ENCODE measurements at places on chromosomes 13 and 19.

GRCh38 chr19:810883-811489 is 10.8 kb downstream of the PLPPR3 start:
- no peak for DNase-seq
- no peak overlapping the region for H3K4me3 ChIP-seq
- no peak overlapping the region for H3K27ac ChIP-seq
- H3K4me1 ChIP-seq, result no peaks in the 10 kb centered on the region
- peaks cover 46% of the 10 kb centered on the region for H3K36me3 ChIP-seq

DNA sequence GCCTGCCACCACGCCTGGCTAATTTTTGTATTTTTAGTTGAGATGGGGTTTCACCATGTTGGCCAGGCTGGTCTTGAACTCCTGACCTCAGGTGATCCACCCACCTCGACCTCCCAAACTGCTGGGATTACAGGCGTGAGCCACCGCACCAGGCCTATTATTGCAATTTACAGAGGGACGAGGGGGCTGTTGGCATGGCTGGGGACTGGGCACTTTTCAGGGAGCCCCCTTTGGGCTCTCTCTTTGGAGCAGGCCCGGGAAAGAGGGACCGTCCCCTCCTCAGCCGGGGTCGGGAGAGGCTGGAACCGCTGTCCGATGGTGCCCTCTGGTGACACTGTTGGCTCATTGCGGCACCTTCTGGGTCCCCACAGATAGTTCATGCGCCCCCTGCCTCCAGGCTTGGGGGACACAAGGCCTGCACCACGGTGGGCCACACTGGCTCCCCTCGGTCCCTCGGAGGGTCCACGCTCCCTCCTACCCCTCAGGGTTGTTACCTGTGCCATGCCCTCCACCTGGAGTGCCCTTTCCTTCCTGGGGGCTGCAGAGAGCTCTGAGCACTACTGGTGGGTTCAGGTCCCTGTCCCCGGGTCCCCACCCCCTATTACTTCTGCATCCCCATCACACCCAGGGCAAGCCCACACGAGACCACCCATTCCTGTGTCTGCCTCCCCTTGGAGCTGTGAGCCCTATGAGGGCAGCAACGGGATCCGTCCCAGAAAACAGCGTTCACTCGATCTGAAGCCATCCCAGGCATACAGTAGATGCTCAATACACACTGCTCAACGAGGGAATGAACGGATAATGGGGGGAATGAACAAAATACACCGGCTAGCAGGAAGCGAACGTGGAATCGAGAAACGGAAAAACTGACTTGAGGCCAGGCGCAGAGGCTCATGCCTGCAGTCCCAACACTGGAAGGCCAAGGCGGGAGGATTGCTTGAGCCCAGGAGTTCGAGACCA is 12.5 kb downstream of the FEM1A start:
- H3K4me3 ChIP-seq, result no peak overlapping the region
- H3K36me3 ChIP-seq, result no peaks in the 10 kb centered on the region
- peak; percentile 51 for DNase-seq
- H3K27me3 ChIP-seq, result no peaks in the 10 kb centered on the region

DNA sequence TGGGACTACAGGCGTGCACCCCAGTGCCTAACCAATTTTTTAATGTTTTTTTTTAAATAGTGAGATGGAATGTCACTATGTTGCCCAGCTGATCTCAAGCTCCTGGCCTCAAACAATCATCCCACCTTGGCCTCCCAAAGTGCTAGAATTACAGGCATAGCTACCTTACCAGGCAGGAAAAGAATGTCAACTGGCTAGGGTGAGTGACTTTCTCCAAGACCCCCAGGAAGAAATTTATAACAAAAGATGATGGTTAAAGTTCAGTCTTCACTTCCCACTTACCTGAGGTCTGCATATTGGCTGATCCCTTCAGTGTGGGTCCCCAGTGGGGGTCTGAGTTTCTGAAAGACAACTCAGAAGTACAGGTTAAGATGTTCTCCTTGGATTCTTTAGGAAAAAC is 893.0 kb downstream of the UQCRFS1 start:
- no peaks in the 10 kb centered on the region for H3K27me3 ChIP-seq
- no peak for DNase-seq

DNA sequence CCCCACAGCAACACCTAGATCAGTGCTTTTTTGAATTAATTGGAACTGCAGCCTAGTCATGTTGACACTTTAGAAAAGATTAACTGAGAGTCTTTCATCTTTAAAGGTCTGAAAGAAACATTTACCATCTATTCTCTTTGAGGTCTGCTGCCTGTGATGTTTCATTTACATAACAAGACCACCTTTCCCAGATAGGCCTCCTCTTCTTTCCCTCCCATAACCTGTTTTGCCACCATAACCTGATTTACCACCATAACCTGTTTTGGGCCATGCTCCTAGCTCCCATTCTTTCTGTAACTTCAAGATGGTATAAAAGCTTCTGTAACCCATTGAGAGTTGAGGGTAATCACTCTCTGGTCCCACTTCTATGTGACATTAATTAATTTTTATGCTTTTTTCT is 320.8 kb downstream of the PCDH20 start:
- H3K27me3 ChIP-seq, result no peaks in the 10 kb centered on the region
- no peaks in the 10 kb centered on the region for H3K36me3 ChIP-seq
- no peak overlapping the region for H3K4me3 ChIP-seq
- no peak overlapping the region for H3K27ac ChIP-seq
- H3K4me1 ChIP-seq, result no peaks in the 10 kb centered on the region

DNA sequence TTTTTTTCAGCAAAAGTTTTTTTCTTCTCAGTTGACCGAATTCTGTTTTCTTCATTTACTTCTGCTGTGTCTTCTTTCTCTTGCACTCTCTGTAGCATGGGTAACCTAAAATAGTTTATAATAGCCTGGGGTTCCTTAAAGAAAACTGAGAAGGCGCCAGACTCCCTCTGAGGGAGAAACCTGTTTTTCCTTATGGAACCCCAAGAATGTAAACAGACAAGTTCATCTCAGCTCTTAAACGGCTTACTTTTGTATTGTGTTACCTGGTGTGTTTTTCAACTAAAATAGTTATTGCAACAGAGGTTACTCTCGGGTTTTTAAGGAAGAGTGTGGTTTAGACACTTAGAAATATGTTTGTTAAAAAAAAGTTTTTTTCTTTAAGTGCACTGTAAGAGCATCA is 23.8 kb upstream of the TM9SF2 start:
- H3K4me3 ChIP-seq, result no peak overlapping the region
- H3K27me3 ChIP-seq, result no peaks in the 10 kb centered on the region
- no peaks in the 10 kb centered on the region for H3K4me1 ChIP-seq
- no peak for DNase-seq

All from CD4-positive, alpha-beta memory T cell (primary cell).